ENCODE measurements at places on chromosomes 16 and 17. TPM values are rescaled to one million over a fixed set of nuclear protein-coding genes. Genes with fewer than 3 reads are reported as not detected.

Gene HYDIN
- 0.16 TPM for total RNA-seq

Gene TMC8
- 165 TPM for total RNA-seq

Gene ABCA10
- 1.4 TPM for total RNA-seq

Gene CX3CL1
- 0.07 TPM for total RNA-seq

Gene C16orf46
- total RNA-seq, result 0.59 TPM

Gene NLGN2
- 14.5 TPM for total RNA-seq

Gene KRTAP4-5
- total RNA-seq, result not detected

Gene MILR1
- 0.64 TPM for total RNA-seq

Gene ZNF423
- total RNA-seq, result not detected

Gene SUPT4H1
- total RNA-seq, result 105 TPM

Gene SNX20
- 48.4 TPM for total RNA-seq

Gene GPS2
- total RNA-seq, result 36.3 TPM

Gene SLC47A1
- total RNA-seq, result 0.14 TPM

Gene RAMP2
- total RNA-seq, result not detected

Gene C17orf113
- total RNA-seq, result 0.16 TPM

Gene FAM171A2
- total RNA-seq, result 0.35 TPM

Gene TRAF4
- total RNA-seq, result 168 TPM

Gene SDK2
- total RNA-seq, result 0.66 TPM

Gene WSCD1
- not detected for total RNA-seq

Gene HELZ
- total RNA-seq, result 42.9 TPM

Gene PRAC2
- total RNA-seq, result not detected

Gene TP53
- total RNA-seq, result 147 TPM

Gene RAB26
- not detected for total RNA-seq

Gene TNFRSF13B
- total RNA-seq, result not detected

Gene KRTAP4-1
- total RNA-seq, result not detected

Gene TSPOAP1
- 123 TPM for total RNA-seq

Gene PROCA1
- 6.4 TPM for total RNA-seq

Gene BTBD17
- not detected for total RNA-seq

Gene EME2
- total RNA-seq, result 21.9 TPM

Gene SECTM1
- total RNA-seq, result 2.3 TPM

Gene OR4D1
- total RNA-seq, result 0.30 TPM

Gene ACSM3
- total RNA-seq, result 18.1 TPM

Gene SIRT7
- total RNA-seq, result 43.7 TPM
